ENCODE measurements at places on chromosomes 4 and X.

DNA sequence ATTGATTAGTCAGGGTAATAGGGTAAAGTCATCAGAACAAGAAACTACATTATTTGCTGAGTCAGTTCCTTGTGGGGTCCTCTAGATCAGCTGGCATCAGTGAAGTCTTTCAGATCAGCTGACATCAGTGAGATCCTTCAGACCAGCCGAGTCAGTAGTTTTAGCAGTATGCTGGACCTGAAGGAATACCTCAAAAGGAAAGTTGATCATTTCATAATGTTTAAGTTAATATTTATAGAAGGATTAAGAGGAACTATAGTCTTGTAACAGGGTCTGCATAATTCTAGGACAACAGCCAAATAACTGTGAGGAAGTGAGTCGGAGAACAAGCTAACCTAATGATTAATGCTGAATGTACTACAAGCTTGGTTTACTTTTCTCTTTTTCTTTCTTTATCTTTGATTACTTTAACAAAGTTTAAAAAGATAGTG, 958 bp upstream of the UGT2B7 start:
- no peak for DNase-seq

- peak; percentile 41 for DNase-seq
Measured at GRCh38 chr4:124095621-124096020, 616.9 kb downstream of the ANKRD50 start.

GRCh38 chr4:82624819-82625218, 63.0 kb upstream of the TMEM150C start:
- DNase-seq = no peak

DNA sequence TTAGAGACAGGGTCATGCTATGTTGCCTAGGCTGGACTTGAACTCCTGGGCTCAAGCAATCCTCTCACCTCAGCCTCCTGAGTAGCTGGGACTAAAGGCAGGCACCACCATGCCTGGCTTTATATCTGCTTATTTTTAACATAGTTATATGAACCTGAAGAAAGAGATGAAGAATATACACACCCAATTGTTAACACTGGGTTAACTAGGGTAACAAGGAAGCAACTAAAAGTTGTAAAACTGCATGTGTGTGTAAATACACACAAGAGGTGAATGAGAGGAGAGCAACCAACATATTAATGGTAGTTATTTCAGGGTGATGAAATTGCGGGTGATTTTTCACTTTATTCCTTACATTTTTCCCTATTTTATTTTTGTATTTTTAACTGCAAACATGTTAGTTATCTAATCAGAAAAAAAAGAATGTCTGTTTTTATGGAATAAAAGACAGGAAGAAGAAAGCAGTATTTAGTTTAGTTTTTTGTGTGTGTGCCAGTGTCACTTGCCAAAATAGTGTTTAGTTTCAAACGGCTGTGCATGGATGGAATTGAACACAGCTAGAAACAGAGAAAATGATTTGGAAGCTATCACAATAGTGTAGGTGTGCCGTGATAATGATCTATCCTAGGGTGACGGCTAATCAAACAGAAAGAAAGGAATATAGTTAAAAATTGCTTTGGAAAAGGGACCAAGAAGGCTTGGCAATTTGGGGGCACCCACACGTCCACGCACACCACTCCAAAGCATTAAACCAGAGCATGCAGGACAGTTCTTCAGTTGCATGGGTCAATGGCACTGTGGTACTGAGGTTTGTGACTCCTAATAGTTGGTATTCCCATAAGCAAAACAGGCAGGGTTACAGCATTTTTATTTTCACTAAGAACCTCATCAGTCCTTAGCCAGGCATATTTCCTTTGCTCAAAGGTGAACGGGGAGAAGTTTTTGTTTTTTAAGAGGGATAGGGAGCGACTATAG, 89.1 kb upstream of the KLHL13 start:
- DNase-seq = no peak

- DNase-seq = peak; percentile 20
Measured at GRCh38 chr4:112214390-112215264, 17.0 kb upstream of the AP1AR start.

DNA sequence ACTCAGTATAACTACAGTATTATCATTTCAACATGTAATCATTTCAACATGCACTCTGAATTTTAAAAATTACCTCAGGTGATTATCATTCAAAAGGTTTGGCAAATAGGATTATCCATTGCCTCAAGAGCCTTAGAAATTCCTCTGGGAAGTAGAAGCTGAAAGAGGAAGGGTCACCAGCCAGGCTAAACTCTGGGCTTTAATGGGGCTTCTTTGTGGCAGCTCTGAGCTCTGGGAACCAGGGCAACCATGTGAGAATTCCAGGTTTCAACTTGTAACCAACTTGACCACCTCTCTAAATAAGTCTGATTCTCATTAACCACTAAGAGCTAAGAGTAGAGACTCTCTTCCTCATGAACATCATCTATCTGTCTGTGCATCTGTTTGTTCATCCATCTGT, 117.2 kb upstream of the MED14 start:
- no peak for DNase-seq

DNA sequence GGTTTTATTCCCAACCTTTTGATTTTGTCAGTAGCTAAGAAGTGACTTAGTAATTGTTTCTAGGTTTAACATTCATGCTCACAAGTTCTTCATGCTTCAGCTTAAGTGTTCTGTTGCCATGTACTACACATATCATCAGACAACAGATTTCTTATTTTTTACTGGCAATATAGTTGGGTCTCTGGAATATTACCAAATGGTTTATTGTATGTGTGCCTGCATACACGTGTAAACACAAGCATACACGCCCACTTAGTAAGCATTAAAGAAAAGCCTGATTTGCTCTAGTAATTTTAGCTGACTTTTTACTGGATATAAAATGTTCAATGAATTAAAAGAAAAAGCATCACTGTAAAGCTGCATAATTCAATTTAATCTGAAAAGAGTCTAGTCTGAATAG, 199.8 kb downstream of the CAMK2D start:
- DNase-seq = no peak

DNA sequence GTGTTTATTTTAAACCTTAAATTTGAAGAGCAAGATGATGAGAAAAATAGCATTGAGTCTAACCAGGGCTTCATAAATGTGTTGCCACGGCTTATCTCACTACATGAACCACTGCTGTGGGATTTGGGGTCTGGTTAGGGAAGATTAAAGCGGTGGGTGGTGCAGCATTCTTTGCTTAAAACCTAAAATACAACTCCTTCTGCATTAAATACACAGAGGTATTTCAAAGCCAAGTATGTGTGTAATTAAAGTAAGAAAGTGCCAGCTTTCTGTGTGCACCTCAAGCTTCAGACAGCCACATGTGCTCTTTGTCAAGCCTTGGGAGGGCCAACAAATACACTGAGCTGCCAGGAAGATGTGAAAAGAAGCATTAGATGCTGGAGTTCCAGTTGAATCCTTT, 128.0 kb downstream of the CPE start:
- peak; percentile 65 for DNase-seq
